ENCODE measurements at places on chromosomes 11 and 22.

DNA sequence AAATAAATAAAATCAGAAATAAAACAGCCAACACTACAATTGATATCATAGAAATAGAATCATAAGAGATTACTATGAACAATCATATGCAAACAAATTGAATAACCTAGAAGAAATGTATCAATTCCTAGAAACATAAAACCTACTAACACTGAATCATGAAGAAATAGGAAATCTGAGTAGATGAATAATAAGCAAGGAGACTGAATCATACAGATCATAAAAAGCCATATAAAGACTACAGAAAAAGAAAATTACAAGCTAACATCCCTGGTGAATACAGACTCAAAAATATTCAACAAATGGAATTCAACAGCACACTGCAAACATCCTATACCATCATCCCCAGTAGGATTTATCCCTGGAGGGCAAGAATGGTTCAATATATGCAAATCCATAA lies 135.6 kb downstream of the SBF2 start:
- DNase-seq: peak; percentile 13

- peak; percentile 31 for DNase-seq
Observed at GRCh38 chr11:72069200-72069599, 11.1 kb downstream of the NUMA1 start.

DNA sequence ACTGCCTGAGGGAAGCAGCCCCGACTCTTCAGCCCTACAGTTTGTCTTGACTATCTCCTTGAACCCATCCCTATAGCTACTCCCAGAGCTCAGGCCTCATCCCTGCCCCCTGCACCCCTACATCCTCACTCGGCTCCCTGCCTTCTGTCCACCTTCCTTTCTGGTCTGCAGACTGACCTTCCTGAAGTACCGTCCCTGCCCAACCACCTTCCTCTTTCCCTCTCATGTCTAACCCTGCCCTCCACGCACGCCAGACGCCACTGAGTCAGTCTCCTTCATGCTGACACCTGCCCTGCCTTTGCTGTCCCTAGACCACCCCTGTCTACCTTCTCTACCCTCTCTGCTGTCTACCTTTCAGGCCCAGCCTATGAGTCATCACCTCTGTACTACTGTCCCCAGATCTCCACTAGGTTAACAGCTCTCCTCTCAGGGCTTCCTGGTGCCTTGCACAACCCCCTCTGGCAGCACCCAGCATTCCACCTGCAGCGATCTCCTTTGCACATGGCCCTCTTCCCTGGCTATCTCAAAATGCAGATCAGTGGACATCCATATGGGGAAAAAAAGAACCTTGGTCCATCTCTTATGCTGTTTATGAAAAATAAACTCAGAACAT lies 8.9 kb downstream of the KCTD21 start:
- DNase-seq: no peak

DNA sequence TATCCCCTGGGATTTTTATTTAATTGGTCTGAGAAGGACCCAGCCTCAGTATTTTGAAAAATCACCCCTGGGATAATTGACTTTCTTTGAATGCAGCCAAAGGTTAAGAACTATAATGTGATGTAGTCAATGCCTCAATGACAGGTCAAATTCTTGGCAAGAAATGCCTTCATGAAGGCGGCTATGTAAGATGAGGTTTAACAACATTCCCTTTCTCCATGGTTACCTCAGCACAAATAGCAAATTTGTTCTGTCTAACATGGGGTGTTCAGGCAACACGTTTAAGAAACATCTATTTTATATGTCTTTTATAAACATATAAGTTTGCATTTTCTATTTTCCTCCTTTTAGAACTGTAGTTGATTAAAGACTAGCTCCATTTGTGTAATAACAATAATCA lies 5.3 kb downstream of the SLN start:
- DNase-seq: no peak

DNA sequence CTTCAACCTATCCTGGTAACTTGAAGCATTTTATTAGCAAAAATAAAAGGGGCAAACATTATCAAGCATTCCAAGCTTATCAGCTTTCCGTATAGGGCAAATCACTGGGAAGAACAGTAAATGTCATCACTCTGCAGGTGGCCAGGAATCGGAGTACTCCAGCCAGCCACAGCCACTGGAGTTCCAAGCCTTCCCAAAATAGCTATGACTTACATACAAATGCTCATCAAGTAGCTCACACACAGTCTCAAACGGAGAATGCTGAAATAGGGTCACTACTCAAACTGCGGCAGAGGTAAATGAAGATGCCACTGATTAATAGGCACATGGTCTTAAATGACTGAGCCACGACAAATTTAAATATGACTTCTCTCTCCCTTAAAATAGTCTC lies 2.1 kb downstream of the USP28 start:
- no peak for DNase-seq

- no peak for DNase-seq
Observed at GRCh38 chr22:37211075-37211865, 1.0 kb downstream of the SSTR3 start.

GRCh38 chr11:72528121-72528520 lies 93.8 kb upstream of the CLPB start:
- DNase-seq: no peak
